Sigmoid colon (tissue), 7 donors: ENCODE measurements at places on chromosomes 13 and 19.

GRCh38 chr19:5953680-5954213, 24.2 kb downstream of the RANBP3 start:
- DNase-seq = peak; percentile 40

DNA sequence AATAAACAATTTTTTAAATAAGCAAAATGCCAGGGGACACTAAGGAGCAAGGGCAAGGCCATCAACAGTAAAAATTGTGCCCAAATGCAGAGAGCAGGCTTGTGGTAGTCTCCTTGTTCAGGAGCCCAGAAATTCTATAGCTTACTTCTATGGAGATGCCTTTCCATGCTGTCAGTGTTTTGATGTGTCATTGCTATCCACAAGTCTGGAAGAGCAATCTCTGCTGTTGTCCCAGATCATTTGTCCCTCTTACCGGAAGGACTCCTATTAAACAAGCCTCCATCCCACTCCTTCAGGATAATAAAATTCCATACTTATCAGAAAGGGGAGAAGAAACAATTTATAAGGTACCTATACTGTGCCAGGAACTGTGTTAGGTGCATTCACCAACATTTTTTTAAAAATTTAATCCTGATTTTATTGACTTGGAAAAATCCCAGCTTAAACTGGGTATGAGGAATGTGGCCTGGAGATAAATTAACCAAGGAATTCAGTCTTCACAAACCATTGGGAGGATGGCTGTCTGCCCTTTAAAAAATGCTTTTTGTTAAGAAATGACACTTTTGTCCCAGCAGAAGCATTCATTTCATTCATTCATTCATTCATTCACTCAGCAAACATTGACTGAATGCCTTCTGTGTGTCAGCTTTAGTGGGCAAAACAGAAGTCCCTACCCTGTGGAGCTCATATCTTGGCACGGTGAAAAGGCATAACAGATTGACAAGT, 26.8 kb upstream of the CYSLTR2 start:
- DNase-seq = no peak

- DNase-seq = peak; percentile 74
Observed at GRCh38 chr13:80339912-80340650, 845 bp downstream of the SPRY2 start.

DNA sequence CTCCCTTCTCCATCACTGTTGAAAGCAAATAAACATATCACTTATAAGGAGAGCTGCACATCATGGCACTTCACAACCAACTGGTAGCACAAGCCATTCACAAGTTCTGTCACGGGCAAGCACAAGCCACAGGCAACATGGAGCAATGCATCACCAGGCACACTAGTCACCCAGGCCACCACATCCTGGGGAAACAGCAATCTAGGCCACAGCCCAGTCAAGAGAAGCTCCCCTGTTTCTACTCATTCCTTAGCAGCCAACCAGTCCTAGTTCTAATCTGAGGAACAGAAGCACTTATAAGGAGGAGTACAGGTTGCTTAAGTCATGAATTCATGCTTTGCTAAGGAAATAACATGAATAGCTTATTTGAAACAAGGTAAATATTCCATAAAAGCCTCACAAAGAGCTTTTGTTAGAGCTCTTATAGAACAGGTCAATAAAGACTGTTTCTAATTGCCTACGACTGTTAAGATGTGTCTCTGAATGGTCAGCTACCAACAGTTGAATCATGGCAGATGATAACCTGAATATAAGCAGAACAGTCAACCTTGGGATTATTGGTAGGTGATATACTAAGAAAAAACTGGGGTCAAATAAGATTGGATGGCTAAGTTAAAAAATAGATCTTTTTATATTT, 169.0 kb downstream of the TBC1D4 start:
- DNase-seq = no peak

DNA sequence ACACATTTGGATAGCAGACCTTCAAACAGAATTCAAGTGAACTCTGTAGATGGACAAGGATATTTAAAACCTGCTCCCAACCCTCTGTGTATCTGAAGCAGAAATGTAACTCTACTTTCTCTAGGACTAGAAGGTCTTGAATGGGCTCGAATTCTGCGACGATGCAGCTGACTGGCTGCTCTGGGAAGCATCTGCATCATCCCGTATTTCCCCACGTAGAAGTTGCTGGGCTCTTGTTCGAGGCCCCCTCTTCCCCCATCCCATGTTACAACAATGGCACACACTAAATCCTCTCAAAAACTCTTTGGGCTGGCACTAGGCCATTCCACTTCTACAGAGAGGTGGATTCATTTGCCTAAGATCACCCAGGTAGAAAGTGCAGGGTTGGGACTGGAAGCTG, 15.0 kb downstream of the C19orf81 start:
- DNase-seq = no peak

DNA sequence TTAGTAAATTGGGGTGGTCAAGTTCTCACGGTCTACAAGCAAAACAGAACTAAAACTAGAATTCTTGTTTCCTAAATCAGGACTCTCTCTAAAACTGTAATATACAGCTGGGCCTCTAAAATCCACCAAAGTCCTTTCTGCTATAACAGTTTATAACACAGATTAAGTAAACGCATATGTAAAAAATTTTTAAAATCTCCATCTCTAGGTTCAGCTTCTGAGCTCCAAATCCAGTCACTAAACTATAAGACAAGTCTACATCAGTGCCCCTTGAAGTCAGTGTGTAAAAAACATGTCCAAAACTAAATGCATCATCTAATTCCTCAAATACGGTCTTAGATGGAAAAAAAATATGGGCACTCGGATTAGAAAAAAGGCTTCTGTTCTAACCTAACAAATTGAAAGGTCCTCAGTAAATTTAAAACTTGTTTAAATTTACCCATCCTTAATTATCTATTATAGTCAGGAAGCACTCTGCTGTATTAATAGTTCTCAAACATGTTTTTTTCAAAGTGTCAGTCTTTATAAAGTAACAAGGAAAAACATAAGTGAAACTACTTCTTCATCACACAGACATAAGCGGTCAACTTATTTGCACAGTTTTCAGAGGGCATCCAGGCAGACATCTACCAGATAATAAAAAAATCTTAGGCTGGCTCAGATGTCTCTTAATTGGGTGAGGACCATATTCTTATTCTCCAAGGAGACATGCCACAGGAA, 33.6 kb downstream of the ELF1 start:
- DNase-seq = no peak
